ENCODE measurements at places on chromosomes 11 and 22. TPM values are rescaled to one million over a fixed set of nuclear protein-coding genes. Genes with fewer than 3 reads are reported as not detected.
A peak's percentile ranks its signal among the peaks of the same experiment; 100 is the strongest.

The RASSF10 gene
- not detected for total RNA-seq

The NUP160 gene
- 48.5 TPM for total RNA-seq

The MMP7 gene
- 4.5 TPM for total RNA-seq

The C11orf42 gene
- not detected for total RNA-seq

The CCDC157 gene
- total RNA-seq: 2.1 TPM

The CADM1 gene
- 25.4 TPM for total RNA-seq

The MRPL11 gene
- total RNA-seq: 40.7 TPM

The HSPB2 gene
- total RNA-seq: 9.4 TPM

The CEP57 gene
- 45.1 TPM for total RNA-seq

DNA sequence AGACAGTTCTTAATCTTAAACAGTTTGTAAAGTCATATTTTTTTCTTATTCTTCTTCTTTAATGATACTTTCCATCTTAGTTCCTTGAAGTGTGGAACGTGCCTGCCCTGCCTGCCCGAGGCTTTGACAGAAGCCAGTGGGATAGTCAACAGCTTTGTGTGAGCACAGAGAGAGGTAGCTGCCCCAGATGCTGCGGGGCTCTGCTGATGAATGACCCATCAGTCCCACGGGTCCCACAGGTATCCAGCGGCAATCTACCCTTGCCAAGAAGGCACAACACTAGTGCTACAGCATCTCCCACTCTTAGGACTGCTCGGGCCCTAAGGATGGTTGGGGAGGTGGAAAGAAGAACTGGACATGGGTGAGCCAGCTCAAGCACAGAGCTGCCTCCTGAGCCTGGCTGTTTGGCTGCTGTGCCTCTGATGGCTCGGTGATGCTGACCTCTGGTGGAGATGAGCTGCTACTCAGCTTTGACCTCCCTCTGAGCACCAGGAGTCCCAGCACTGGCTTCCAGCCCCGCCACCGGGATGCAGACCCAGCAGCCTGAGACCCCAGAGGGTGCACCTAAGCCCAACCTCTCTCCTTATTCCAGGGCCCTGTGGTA is 11.8 kb upstream of the APLNR start:
- no peak overlapping the region for H3K27ac ChIP-seq
- no peaks in the 10 kb centered on the region for H3K27me3 ChIP-seq
- peak; percentile 59 for DNase-seq
- H3K36me3 ChIP-seq: no peaks in the 10 kb centered on the region
- H3K4me3 ChIP-seq: no peak overlapping the region

DNA sequence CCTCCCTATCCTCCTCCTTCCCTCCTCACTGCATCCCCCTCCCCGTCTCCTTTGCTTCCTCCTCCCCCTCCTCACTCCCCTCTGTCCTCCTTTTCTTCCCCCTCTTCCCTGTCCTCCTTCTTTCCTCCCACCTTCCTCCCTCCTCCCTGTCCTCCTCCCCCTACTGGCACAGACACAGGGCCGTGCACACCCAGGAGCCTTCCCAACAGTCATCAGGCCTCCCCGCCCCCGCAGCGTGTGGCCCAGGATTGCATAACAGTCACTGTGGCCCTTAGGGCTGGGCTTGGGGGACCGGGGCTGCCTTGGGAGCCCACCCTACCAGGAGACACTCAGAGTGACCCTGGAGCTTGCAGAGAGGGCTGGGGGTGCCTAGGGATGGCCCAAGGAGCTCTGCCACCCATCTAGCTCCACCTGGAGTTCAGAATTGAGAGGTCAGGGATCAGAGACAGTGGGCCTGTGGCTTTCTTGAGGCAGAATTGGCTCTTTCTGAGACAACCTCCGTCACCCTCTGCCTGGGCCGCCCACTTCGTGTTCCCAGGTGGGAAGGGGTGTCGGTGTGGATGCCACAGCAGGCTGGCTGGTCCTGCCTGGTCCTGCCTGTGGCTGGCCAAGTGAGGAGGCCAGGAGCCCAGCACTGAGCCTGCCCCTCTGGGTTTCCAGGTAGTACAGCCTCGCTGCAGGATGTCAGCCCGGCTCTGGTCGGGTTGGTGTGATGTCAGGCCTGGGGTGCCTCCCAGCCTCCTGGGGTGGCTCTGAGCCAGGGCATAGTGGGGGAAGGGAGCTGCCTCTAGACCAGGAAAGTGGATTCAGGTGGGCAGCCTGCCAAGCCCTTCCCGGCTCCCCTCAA is 1.6 kb downstream of the SPI1 start:
- DNase-seq: no peak
- H3K4me1 ChIP-seq: no peaks in the 10 kb centered on the region
- no peaks in the 10 kb centered on the region for H3K27me3 ChIP-seq
- H3K4me3 ChIP-seq: no peak overlapping the region
- no peaks in the 10 kb centered on the region for H3K36me3 ChIP-seq
- H3K27ac ChIP-seq: no peak overlapping the region

GRCh38 chr22:20267441-20268278 is 458 bp downstream of the RTN4R start:
- DNase-seq: peak; percentile 56
- no peaks in the 10 kb centered on the region for H3K27me3 ChIP-seq
- H3K36me3 ChIP-seq: no peaks in the 10 kb centered on the region
- peak overlapping the region; percentile 38 for H3K4me3 ChIP-seq
- H3K27ac ChIP-seq: no peak overlapping the region
- peaks cover 5% of the 10 kb centered on the region for H3K4me1 ChIP-seq

DNA sequence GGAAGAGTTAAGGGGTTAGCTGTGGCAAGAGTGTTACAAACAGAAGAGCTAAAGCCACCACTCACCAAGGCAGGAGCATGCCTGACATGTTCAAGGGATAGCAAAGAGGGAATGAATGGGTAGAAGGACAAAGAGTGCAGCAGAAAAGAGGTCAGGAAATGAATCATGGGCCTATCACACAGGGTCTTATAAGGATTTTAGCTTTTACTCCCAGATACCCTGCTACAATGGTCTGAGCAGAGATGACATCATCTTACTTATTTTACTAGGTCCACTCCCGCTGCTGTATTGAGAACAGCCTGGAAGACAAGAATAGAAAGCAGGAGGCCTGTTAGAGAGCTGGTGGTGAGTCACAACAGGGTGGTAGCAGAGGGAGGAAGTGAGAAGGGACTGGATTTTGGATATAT is 9.8 kb downstream of the TRAF6 start:
- DNase-seq: no peak
- no peak overlapping the region for H3K27ac ChIP-seq
- no peaks in the 10 kb centered on the region for H3K27me3 ChIP-seq
- no peaks in the 10 kb centered on the region for H3K4me1 ChIP-seq
- H3K36me3 ChIP-seq: no peaks in the 10 kb centered on the region

DNA sequence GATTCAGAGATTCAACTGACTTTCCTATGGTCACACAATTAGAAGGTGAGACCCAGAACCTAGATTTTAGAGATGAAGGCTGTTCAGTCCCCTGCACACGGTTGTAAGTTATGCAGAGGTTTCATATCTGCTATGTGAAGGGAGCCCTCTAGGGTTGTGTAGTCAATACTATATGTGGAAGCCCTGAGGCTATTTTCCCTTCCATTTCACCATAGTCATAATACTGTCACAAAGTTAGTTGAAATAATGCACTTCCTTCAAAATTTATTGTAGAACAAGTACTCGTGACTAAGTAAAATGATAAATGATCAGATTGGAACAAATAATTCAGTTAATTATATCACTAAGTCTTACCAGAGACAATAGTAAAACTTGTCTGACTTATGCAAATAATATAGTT is 48.8 kb downstream of the ENDOD1 start:
- no peaks in the 10 kb centered on the region for H3K27me3 ChIP-seq
- H3K4me3 ChIP-seq: no peak overlapping the region
- H3K36me3 ChIP-seq: no peaks in the 10 kb centered on the region
- H3K4me1 ChIP-seq: peaks cover 3% of the 10 kb centered on the region
- H3K27ac ChIP-seq: no peak overlapping the region
- DNase-seq: no peak

DNA sequence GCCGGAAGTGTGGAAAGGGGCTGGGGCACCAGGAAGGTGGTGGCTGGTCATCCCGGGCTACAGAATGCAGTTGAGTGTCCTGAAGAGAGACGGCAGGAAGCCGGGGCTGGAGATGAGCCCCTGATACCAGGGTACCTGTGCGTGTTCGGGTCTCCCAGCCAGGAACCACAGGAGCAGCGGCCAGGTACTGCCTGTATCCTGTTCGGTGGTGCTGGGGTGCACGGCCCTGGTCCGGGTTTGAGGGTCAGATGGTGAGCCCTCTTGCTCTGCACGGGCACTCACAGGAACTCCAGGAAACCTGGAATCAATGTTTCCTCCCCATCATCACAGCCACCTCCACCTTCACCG is 253.1 kb upstream of the B3GAT1 start:
- H3K4me1 ChIP-seq: no peaks in the 10 kb centered on the region
- H3K36me3 ChIP-seq: no peaks in the 10 kb centered on the region
- H3K4me3 ChIP-seq: no peak overlapping the region
- H3K27me3 ChIP-seq: no peaks in the 10 kb centered on the region

GRCh38 chr11:108852701-108853100 is 187.8 kb downstream of the DDX10 start:
- H3K36me3 ChIP-seq: no peaks in the 10 kb centered on the region
- H3K4me1 ChIP-seq: peaks cover 11% of the 10 kb centered on the region
- no peaks in the 10 kb centered on the region for H3K27me3 ChIP-seq
- H3K4me3 ChIP-seq: no peak overlapping the region

- no peak for DNase-seq
- no peaks in the 10 kb centered on the region for H3K4me1 ChIP-seq
- no peaks in the 10 kb centered on the region for H3K36me3 ChIP-seq
Observed at GRCh38 chr22:38418589-38418988, 36.4 kb downstream of the KCNJ4 start.

DNA sequence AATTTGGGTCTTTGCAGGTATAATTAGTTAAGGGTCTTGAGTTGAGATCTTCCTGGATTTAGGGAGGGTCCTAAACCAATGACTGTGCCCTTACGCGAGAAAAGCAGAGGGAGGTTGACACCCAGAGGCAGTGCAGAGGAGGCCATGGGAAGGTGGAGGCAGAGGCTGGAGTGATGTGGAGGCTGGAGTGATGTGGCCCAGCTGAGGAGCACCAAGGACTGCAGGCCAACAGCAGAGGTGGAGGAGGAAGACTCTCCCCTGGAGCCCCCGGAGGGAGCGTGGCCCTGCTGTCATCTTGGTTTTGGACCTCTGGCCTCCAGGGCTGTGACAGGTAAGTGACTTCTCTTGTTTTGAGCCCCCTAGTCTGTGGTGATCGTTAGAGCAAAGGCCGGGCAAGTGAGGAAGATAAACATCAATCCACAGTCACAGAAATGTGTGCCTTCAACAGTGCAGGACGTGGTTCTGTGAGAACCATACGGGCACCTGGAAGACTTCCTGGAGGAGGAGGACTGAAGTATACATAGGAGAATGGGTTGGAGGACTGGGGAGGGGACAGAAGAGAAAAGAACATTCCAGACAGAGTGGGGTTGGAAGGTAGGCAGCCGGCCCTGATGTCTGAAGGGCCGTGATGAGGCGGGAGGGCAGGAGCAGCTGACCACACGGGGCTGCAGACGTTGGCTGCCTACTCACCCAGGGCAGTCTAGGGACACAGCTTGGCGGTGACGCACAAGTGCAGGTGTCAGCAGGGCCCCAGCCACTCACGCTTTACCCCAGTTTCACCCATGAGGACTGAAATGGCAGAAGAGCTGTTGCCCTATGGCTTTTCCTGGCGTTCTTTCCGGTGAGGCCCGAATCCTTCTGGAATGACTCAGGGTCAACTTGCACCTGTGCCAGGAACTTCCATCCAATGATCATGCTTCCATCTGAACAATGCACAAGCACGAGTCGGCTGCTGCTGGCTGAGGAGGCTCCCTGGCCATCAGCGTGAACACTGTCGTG is 270.2 kb downstream of the CTTN start:
- H3K36me3 ChIP-seq: no peaks in the 10 kb centered on the region
- no peak overlapping the region for H3K4me3 ChIP-seq
- no peaks in the 10 kb centered on the region for H3K27me3 ChIP-seq
- no peak overlapping the region for H3K27ac ChIP-seq
- no peaks in the 10 kb centered on the region for H3K4me1 ChIP-seq
- no peak for DNase-seq

GRCh38 chr11:116503216-116504160 is 269.3 kb downstream of the BUD13 start:
- DNase-seq: no peak
- no peak overlapping the region for H3K27ac ChIP-seq
- no peaks in the 10 kb centered on the region for H3K4me1 ChIP-seq
- H3K27me3 ChIP-seq: no peaks in the 10 kb centered on the region

- H3K4me3 ChIP-seq: no peak overlapping the region
- no peak overlapping the region for H3K27ac ChIP-seq
- no peaks in the 10 kb centered on the region for H3K36me3 ChIP-seq
- H3K27me3 ChIP-seq: no peaks in the 10 kb centered on the region
- H3K4me1 ChIP-seq: peaks cover 23% of the 10 kb centered on the region
Observed at GRCh38 chr11:128505449-128506065, 81.8 kb downstream of the ETS1 start.

GRCh38 chr22:36641902-36642640 is 61.5 kb downstream of the CACNG2 start:
- no peak overlapping the region for H3K4me3 ChIP-seq
- H3K27me3 ChIP-seq: no peaks in the 10 kb centered on the region
- DNase-seq: no peak
- no peaks in the 10 kb centered on the region for H3K36me3 ChIP-seq
- H3K4me1 ChIP-seq: no peaks in the 10 kb centered on the region

GRCh38 chr22:17085277-17086181 is 729 bp downstream of the IL17RA start:
- H3K27ac ChIP-seq: peak overlapping the region; percentile 70
- H3K4me3 ChIP-seq: peak overlapping the region; percentile 60
- H3K36me3 ChIP-seq: no peaks in the 10 kb centered on the region
- peaks cover 4% of the 10 kb centered on the region for H3K4me1 ChIP-seq
- peak; percentile 33 for DNase-seq
- H3K27me3 ChIP-seq: no peaks in the 10 kb centered on the region

- H3K36me3 ChIP-seq: no peaks in the 10 kb centered on the region
- peaks cover 14% of the 10 kb centered on the region for H3K4me1 ChIP-seq
- no peak for DNase-seq
- no peak overlapping the region for H3K27ac ChIP-seq
- H3K27me3 ChIP-seq: no peaks in the 10 kb centered on the region
- H3K4me3 ChIP-seq: no peak overlapping the region
Observed at GRCh38 chr11:46857666-46858065, 11.6 kb upstream of the CKAP5 start.

- no peaks in the 10 kb centered on the region for H3K27me3 ChIP-seq
- H3K4me1 ChIP-seq: peaks cover 18% of the 10 kb centered on the region
- H3K27ac ChIP-seq: peak overlapping the region; percentile 46
- no peak for DNase-seq
- no peaks in the 10 kb centered on the region for H3K36me3 ChIP-seq
Observed at GRCh38 chr22:20524004-20524481, 16.6 kb downstream of the MED15 start.

DNA sequence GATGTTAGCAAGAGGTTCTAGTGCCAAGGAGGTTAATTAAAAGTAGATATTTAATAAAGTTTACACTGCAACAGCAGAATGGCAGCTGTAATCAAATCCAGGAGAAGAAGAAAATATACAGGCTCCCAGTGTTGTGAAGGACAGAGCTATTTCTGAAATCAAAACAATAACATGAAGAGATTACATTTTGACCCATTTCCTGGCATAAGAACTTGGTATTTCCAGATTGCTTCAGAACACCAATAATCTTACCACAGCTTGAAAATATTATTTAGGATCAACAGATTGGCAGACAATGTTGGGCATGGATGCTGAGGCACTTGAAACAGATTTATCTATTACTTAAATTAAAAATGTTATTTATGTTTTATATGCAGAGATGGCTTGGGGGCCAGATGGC is 692.5 kb downstream of the KCNA4 start:
- no peaks in the 10 kb centered on the region for H3K4me1 ChIP-seq
- no peak overlapping the region for H3K4me3 ChIP-seq
- no peak overlapping the region for H3K27ac ChIP-seq
- no peaks in the 10 kb centered on the region for H3K27me3 ChIP-seq

GRCh38 chr22:19048531-19048930 is 73.7 kb downstream of the DGCR2 start:
- H3K36me3 ChIP-seq: no peaks in the 10 kb centered on the region
- H3K4me3 ChIP-seq: no peak overlapping the region
- no peak overlapping the region for H3K27ac ChIP-seq
- no peaks in the 10 kb centered on the region for H3K27me3 ChIP-seq

- DNase-seq: no peak
- no peaks in the 10 kb centered on the region for H3K27me3 ChIP-seq
Observed at GRCh38 chr11:1567052-1567720, 4.9 kb downstream of the DUSP8 start.

All from ovary (tissue), 10 donors.